CMK (cell line): ENCODE measurements at places on chromosomes 13 and 19.

- DNase-seq, result no peak
Measured at GRCh38 chr19:29724746-29725145, 9.7 kb upstream of the C19orf12 start.

- DNase-seq, result no peak
Measured at GRCh38 chr19:27868007-27868406, 1344.9 kb downstream of the UQCRFS1 start.

DNA sequence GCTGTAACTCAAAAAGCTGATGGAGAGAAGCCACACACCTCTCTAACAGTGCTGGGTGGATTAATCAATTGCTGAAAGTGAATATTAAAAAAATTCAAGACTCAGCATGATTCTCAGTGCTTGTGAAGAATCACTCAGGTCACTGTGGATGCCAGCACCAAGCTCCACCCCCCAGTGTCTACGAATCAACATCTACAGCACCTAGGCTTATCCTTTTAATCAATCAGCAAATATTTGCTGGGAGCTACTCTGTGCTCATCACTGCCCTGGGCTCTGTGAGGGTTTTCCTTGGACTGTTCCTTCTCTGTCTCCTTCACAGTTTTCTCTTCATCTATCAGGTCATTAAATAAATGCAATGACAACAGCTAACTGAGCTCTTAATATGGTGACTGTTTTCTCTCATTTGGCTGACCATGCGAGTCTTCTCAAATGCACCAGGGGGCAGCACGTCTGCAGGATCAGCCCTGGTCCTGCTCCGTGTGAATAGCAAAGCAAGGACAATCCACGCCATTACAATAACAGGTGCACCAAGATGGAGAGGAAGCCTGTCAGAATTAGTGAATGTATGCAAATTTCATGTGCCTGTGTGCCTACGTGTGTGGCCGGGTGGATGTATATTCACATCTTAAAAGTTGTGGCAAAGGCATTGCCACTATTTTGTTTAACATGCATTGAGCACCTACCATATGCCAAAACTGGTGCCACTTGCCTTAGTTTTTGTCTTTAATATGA lies 14.6 kb upstream of the C13orf42 start:
- peak; percentile 21 for DNase-seq

DNA sequence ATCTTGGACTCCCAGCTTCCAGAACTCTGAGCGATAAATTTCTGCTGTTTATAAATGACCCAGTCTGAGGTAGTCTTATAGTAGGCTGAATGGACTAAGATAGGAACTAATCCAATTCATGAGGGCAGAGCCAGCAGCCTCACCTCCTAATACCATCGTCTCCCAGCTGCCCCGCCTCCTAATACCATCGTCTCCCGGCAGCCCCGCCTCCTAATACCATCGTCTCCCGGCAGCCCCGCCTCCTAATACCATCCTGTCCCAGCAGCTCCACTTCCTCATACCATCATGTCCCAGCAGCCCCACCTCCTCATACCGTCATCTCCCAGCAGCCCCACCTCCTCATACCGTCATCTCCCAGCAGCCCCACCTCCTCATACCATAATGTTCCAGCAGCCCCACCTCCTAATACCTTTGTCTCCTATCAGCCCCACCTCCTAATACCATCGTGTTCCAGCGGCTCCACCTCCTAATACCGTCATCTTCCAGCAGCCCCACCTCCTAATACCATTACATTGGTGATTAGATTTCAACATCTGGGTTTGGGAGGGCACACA lies 2.4 kb upstream of the ARGLU1 start:
- DNase-seq, result peak; percentile 29

DNA sequence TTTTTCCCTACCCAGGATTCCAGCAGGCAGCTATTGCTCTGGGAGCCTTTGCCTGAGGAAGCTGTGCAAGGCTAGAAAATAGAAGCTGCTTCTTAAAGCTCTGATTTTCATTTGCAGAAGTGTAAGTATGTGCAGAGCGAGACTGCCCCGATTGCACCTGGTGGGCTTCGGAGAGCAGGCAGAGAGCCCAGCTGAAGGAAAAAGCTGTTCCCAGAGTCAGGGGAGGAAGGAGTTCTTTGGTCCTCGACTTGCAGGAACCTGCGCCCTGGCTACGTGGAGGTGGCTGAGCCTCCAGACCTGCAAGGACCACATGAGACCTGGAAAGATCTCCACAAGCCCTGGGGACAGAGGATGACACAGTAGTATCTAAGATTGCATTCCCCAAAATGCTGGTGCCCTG lies 235.0 kb upstream of the ARGLU1 start:
- no peak for DNase-seq

- DNase-seq, result no peak
Measured at GRCh38 chr19:47495478-47496372, 11.7 kb upstream of the KPTN start.

- no peak for DNase-seq
Measured at GRCh38 chr19:54137699-54138488, at the start of gene CNOT3. CNOT3 (plus strand) TSS chr19:54137762; CDS start chr19:54142979, 5,217 bp downstream.

- DNase-seq, result no peak
Measured at GRCh38 chr13:70363991-70364390, 255.7 kb upstream of the KLHL1 start.

DNA sequence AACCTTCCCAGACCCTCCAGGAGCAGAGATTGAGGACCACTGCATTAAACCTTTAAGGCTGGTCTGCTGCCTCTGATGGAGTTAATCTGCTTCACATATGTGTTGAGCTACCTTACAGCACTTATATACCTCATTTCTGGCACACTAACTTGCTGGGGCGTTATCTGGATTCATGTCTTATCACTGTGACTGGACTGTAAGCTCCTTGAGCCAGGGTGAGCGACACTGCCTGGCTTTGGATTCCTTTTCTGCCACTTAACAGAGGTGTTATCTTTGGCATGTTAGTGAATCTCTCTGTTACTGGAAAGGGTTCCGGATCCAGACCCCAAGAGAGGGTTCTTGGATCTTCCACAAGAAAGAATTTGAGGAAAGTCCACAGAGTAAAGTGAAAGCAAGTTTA lies 69.8 kb upstream of the RGCC start:
- DNase-seq, result no peak
